Upper lobe of right lung (tissue), 1 donor: ENCODE measurements at places on chromosomes 4 and X. TPM values are rescaled to one million over a fixed set of nuclear protein-coding genes. Genes with fewer than 3 reads are reported as not detected.

The MAGEA10 gene
- total RNA-seq, result not detected

The BEND2 gene
- not detected for total RNA-seq

- no peak for DNase-seq
Measured at GRCh38 chr4:171896426-171896825, 83.2 kb downstream of the GALNTL6 start.

DNA sequence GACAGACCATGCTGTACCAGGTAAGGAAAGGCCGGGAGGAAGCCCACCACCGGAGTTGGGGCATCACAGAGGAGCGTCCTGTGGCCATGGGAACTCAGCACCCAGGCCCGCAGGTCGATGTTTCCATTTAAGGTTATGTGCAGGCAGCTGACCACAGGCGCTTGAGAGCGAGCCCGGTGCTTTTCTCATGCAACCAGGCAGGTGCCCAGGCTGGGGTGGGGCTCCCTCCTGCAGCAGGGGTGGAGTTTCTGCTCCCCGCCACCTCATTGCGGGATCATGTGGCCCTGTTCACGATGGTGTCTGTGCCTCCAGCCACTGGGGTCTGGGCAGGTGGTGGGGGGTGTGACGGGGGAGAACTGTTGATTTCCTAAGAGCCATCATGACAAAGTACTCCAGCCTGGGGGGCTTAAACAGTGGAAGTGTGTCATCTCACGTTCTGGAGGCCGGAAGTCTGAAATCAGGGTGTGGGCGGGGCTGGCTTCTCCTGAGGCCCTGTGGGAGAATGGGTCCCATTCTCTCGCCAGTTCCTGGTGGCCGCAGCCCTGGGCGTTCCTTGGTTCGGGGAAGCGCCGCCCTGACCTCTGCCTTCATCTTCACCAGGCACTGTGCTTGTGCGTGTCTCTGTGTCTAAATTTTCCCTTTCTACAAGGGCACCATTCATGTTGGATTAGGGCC, 60.9 kb downstream of the CPZ start:
- DNase-seq, result peak; percentile 44

DNA sequence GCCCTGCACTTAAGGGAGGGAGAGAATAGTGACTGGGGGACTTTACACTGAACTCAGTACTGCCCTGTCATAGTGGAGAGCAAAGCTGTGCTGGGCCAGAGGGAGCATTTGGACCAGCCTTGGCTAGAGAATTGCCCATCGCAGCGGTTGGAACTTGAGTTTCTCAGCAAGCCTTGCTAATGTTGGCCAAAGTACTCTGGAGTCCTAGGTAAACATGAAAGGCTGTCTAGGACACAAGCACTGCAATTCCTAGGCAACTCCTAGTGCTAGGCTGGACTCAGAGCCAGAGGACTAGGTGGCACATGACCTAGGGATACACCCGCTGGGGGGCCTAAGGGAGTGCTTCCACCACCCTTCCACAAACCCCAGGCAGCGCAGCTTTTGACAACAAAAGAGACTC, 15.0 kb downstream of the MED14 start:
- DNase-seq, result no peak

DNA sequence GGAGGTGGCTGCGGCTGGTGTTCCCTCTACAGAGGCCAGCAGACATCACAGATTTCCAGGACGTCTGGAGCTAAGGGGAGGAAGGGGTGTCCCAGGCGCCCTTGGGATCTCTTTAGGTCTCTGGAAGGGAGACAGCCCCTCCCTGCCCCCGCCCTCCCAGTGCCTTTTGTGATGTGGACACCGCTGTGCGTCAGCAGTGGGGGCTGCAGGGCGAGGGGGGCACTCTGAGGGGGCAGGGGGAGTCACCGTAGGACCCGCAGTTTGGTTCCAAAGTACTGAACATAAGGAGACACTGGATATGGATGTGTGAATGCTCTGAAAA, 25.6 kb upstream of the MXD4 start:
- peak; percentile 37 for DNase-seq

DNA sequence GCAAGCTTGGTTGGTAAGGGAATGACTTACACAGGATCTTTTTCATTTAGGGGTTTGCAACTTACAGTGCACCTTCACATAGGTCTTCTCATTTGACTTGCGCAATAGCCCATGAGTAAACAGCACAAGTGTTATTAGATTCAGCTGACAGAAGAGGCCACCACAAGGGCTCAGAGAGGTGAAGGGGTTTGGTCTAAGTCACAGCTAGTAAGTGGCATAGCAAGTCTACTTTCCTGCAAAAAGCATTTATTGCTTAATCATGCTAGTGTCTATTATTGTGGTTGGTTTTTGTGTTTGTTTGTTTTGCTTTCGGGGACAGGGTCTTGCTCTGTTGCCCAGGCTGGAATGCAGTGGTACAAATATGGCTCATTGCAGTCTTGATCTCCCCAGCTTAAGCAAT, 83.3 kb downstream of the SPRY1 start:
- no peak for DNase-seq

- no peak for DNase-seq
Measured at GRCh38 chrX:150429594-150429993, 66.5 kb downstream of the MAMLD1 start.

- peak; percentile 22 for DNase-seq
Measured at GRCh38 chr4:2036327-2036726, 22.8 kb upstream of the NAT8L start.

- DNase-seq, result no peak
Measured at GRCh38 chrX:127606590-127606989, 445.6 kb downstream of the ACTRT1 start.

- DNase-seq, result no peak
Measured at GRCh38 chr4:14912426-14912825, 89.9 kb upstream of the CPEB2 start.

GRCh38 chrX:10932842-10933440, 178.2 kb upstream of the HCCS start:
- DNase-seq, result no peak

DNA sequence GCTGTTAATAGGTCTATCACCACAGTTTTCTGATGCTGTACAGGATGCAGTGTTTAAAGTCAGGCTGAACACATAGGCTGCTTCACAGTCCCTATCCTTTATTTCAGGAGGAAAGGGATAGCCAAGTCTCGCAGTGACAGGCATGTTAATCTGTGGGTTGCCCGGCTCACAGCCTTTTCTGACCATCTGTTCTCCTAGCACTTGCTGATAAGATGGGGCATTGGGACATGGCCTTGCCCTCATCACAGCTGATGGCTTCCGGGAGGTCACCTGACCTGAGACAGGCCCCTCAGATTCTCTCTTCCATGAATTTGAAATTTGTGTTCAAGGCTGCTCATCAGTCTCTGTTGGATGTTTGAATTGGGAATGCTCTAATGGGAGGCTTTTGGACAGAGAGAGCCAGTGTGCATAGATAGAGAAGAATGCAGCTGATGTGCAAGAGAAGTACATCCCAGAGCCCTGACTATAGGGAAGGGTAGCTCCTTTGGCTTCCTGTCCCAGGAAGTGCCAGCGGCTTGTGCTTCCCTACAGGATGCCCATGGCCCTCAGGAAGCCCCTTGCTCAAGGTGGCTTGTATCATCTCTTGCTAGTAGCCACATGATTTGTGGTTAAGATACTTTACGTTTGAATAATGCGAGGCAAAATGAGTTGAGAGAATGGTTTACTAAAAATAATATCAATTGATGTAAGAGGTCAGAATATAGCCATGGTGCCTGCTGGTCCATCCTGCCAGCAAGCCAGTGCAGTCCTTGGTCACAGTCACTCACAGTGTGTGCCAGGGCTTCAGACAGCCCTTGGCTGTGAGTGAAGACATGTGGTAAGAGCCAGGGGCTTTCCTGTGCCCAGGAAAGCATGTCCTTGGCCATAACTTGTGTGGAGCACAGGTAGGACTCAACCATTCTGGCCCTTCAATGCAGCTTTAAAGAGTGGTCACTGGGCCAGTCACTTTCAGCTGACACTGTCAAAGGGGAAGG, 88.6 kb downstream of the TSPAN7 start:
- no peak for DNase-seq

DNA sequence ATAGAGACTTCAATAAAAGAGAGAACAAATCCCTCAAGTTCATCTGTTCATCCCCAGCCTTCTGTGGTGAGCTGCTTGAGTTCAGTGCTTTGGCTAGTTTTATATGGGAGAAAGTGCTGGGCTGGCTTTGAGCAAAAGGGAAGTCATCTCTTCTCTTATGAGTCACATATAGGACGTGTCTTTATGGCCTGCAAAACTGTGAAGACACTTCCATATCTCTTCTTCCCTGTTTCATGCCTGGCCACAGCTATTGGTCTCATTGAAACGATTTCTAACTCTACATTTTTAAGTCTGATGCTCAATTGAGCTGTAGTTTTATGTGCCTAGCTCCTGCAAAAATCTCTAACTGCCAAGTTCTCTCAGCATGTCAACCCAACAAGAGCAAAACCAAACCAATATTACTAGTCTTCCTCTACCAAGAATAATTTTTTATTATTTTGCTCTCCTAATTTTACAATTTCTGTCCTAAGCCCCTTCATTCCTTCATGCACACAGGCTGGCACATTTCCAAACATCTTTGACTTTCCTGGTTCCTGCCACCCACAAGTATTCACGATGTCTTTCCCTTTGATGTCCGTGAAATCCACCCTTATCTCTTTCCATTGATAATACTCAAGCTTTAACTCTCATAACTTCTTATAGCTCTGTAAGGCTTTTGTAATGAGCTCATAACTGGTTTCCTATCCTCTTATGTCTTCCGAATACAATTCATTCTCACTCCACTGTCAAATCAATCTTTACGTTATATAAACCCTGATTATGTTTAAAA, 165.3 kb downstream of the BTC start:
- no peak for DNase-seq
